Caco-2 (cell line): ENCODE measurements at places on chromosomes 11 and 22.

DNA sequence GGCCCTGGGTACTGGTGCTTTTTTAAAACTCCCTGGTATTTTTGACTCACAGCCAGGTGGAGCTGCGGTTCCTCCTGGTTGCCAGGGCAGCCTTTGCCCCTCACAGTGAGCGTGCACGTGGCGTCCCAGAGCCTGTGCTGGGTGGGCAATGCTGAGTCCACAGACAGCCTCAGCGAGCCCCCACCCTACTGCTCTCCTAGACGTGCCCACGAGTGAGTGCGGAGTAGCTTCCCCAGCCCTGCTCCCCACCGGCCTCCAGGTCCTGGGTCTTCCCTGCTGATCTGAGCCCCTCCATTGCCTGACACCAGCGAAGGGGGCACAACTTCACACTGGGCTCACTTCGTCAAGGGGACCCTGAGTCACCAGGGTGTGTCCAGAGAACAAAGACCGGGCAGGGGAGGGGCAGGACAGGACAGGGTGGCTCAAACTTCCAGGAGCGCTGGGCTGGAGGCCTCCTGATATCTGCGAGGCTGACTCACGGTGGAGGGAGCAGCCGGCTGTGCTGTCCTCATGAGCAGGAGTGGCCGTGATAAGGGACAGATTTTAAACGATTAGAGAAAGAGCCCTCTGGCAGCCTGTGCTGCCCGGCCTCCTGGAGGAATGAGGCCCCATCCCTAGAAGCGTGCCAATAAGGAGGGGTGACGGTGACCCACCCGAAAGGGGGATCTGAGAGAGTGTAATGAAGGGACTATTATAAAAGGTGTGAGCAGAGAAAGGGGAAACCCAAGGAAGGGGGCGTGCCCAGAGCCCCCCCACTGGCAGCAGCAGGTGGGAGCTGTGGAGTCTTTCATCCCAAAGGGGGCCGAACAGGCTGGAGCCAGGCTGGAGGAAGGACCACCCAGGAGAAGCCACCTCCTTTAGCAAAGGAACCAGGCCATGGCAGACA, 129.3 kb upstream of the FGF3 start:
- no peak overlapping the region for H3K4me3 ChIP-seq
- peak; percentile 86 for DNase-seq
- peak overlapping the region; percentile 93 for H3K27ac ChIP-seq
- H3K27me3 ChIP-seq: no peaks in the 10 kb centered on the region
- peaks cover 44% of the 10 kb centered on the region for H3K4me1 ChIP-seq

DNA sequence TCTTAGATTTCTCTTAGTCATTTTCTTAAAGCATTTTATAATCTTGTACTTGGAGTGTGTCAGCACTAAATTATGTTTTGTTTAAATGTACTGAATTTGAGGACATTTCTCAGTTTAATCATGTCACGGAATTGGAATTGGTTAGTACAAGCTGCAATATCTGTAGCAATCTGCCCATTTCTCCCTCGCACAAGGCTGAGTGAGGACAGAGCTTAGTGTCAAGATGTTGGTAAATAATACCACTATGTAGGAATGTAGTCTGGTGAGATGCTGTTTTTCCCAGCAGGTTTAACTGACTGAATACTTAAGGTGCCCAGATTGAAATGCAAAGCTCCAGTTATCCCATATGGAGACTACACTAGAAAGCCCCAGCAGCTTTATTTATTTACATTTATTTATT, 30.6 kb downstream of the SREBF2 start:
- no peak overlapping the region for H3K4me3 ChIP-seq
- no peak overlapping the region for H3K27ac ChIP-seq
- H3K27me3 ChIP-seq: no peaks in the 10 kb centered on the region
- no peaks in the 10 kb centered on the region; the same call in 1 of the 2 replicates for H3K36me3 ChIP-seq

DNA sequence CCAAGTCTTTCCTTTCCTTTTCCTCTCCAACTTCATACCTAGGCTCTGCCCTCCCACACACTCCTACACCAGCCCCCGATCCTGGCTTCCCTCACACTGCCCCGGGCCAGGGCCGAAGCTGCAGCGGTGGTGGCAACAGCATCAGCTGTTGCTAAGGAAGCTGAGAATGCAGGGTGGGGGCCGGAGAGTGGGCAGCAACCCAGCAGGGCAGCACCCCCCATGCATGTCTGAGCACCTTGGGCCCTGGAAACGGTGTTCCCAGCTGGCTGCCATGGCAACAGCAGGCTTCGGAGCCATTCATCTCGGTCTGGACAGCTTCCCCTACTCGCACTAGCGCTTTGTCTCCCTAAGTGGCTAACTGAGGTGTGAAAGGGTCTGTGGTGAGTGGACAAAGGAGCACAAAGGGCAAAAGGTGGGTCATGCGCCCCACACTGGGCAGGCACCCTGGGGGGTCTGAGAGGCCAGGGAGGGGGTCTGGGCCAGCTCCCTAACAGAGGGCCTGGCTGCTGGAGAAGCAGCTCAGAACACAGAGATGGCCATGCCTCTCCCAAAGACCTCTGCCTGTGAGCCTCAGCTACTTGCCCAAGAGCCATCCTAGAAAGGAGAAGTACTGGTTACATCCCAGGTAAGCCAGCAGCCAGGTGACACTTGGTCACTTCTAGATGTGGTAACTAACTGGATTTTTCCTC, 42.1 kb upstream of the JAM3 start:
- H3K4me3 ChIP-seq: no peak overlapping the region
- no peak for DNase-seq
- H3K27me3 ChIP-seq: no peaks in the 10 kb centered on the region
- H3K36me3 ChIP-seq: no peaks in the 10 kb centered on the region
- no peak overlapping the region for H3K27ac ChIP-seq

DNA sequence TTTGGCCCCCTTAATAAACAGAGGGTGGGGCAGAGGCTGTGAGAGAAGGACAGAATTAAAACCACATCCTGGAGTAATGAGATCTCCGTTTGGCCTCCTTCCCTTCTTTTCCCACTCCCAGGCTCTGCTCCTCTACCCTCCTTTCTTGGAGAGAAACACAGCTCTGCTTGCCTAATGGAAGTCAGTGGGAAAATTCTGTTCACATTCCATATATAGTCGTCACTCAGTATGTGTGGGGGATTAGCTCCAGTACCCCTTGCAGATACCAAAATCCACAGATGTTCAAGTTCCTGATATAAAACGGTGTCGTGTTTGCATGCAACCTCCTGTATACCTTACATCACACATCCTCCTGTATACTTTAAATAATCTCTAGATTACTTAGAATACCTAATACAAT, 37.6 kb upstream of the THY1 start:
- H3K27me3 ChIP-seq: no peaks in the 10 kb centered on the region
- H3K36me3 ChIP-seq: no peaks in the 10 kb centered on the region
- no peak overlapping the region for H3K4me3 ChIP-seq
- DNase-seq: no peak

DNA sequence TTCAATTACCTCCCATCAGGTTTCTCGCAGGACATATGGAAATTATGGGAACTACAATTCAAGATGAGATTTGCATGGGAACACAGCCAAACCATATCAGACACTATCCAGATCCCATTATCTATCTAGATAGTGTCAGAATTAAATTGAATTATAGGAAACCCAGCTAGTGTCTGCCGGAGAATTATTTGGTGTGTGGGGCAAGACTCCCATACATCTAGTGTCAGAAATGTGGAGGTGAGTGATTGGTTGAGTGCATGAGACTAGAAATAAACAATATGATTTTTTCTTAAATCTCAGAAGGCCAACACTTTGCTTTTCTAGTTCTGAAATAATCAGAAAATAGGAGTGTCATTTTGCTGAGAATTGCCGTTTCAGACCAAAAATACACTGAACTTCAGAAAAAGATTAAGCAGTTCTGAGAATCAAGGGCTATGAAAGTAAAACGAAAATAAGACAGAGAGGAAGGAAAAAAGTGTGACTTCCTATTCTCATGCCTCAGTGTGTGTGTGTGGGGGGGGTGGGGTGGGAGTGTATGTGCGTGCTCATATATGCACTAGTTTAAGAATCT, 21.3 kb downstream of the CASP12 start:
- H3K27me3 ChIP-seq: no peaks in the 10 kb centered on the region
- no peaks in the 10 kb centered on the region for H3K4me1 ChIP-seq
- DNase-seq: no peak
- no peak overlapping the region for H3K4me3 ChIP-seq
- H3K27ac ChIP-seq: no peak overlapping the region

DNA sequence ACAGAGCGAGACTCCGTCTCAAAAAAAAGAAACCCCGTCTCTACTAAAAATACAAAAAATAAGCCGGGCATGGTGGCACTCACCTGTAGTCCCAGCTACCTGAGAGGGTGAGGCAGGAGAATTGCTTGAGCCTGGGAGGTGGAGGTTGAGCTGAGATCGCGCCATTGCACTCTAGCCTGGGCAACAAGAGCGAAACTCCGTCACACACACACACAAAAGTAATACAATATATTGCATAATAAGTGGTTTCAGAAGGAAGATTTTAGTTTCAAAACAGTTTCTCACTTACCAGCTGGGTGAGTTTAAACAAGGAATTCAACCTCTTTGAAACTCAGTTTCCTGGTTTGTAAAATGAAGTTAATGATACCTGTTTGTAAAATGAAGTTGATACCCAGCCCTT, 32.7 kb upstream of the HTR3A start:
- H3K4me1 ChIP-seq: no peaks in the 10 kb centered on the region
- no peaks in the 10 kb centered on the region for H3K27me3 ChIP-seq
- no peak overlapping the region for H3K4me3 ChIP-seq
- DNase-seq: no peak
- no peak overlapping the region for H3K27ac ChIP-seq
- no peaks in the 10 kb centered on the region for H3K36me3 ChIP-seq

DNA sequence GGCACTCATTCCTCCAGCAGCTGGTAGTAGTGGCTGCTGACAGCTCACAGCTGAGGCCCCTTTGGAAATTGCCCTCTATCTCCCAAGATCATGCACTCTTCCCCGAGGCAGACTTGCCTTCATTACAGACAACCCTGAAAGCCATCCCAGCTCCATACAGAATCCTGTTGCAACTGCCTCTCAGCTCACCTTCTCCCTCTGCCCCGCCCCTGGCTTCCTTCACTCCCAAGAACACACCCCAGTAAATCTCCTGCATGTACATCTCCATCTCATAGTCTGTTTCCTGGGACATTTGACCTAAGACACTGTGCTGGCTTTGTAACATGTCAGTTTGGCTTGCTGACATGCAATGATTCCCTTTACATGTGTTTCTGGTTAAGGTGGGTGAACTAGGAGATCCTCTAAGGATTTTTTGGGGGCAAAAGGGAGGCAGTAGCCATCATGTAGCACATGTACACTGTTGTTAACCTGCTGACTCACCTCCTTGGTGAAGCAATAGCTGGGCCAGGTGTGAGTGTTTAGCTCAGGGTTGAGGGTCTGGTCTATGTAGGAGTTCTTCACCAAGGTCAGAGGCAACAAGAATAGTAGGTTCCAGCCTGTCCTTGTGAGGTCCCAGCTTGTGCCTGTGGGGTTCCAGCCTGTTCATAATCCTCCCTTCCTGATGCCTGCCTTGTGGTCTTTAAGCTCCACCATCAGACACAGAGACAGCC, 179.6 kb downstream of the CSNK2A3 start:
- no peak overlapping the region for H3K27ac ChIP-seq
- H3K36me3 ChIP-seq: no peaks in the 10 kb centered on the region
- DNase-seq: no peak
- peaks cover 1% of the 10 kb centered on the region for H3K27me3 ChIP-seq
- no peaks in the 10 kb centered on the region for H3K4me1 ChIP-seq

DNA sequence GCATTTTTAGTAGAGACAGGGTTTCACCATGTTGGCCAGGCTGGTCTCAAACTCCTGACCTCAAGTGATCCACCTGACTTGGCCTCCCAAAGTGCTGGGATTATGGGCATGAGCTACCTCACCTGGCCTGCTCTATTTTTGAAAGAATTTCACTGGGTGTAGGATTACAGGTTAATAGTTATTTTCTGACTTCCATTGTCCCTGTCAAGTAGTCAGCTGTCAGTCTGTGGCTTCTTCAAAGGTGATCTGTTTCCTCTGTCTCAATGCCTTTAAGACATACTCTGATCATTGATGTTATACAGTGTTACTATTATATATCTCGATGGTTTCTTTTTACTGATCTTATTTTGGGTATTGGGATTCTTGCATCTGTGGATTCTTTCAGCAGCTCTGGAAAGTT, 10.1 kb upstream of the EXT2 start:
- H3K27ac ChIP-seq: no peak overlapping the region
- no peaks in the 10 kb centered on the region for H3K27me3 ChIP-seq
- H3K36me3 ChIP-seq: no peaks in the 10 kb centered on the region; the same call in 1 of the 2 replicates
- no peak overlapping the region for H3K4me3 ChIP-seq
- peaks cover 12% of the 10 kb centered on the region for H3K4me1 ChIP-seq

- DNase-seq: no peak
- no peak overlapping the region for H3K4me3 ChIP-seq
Measured at GRCh38 chr11:10742460-10743208, 8.4 kb upstream of the CTR9 start.

DNA sequence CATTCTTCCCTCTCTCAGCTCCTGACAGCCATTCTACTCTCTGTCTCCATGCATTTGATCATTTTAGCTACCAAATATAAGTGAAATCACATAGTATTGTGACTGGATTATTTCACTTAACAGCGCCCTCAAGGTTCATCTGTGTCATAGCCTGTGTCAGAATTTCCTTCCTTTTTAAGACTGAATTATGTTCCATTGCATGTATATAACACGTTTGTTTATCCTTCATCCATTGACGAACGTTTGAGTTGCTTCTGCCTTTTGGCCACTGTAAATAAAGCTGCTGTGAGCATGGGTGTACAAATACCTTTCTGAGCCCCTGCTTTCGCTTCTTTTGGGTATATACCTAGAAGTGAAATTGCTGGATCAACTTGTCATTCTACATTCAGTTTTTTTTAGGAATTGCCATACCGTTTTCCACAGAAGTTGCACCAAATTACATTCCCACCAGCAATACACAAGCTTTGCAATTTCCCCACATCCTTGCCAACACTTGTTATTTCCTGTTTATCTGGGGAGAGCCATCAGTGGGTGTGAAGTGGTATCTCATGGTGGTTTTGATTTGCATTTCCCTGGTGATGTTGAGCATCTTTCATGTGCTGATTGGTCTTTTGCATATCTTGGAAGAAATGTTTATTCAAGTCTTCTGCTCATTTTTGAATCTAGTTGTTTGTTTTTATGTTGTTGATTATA, 17.5 kb downstream of the GLB1L2 start:
- H3K27ac ChIP-seq: no peak overlapping the region
- no peaks in the 10 kb centered on the region for H3K4me1 ChIP-seq
- H3K4me3 ChIP-seq: no peak overlapping the region
- H3K27me3 ChIP-seq: no peaks in the 10 kb centered on the region
- no peak for DNase-seq

DNA sequence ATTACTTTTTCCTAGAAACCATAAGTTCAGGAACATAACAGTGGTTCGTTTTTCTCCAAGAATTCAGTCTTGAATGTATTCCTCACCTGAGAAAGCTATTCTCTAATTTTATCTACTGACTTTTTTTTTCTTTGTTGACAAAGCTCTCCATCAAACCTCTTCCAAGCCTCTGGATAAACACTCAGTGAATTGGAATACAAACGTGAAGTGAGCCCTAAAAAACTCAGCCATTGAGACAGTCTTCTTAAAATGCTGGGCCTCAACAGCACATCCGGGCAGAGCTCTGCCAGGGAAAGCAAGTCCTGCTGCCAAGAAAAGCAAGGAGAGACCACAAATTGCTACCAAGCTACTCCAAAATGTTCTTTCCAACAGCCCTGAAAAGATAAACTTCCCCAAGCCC, 7.7 kb upstream of the SLC1A2 start:
- no peaks in the 10 kb centered on the region for H3K4me1 ChIP-seq
- H3K4me3 ChIP-seq: no peak overlapping the region
- DNase-seq: no peak
- no peak overlapping the region for H3K27ac ChIP-seq
- no peaks in the 10 kb centered on the region for H3K36me3 ChIP-seq
